Gastrocnemius medialis (tissue), 4 donors: ENCODE measurements at places on chromosomes 2 and 18.

DNA sequence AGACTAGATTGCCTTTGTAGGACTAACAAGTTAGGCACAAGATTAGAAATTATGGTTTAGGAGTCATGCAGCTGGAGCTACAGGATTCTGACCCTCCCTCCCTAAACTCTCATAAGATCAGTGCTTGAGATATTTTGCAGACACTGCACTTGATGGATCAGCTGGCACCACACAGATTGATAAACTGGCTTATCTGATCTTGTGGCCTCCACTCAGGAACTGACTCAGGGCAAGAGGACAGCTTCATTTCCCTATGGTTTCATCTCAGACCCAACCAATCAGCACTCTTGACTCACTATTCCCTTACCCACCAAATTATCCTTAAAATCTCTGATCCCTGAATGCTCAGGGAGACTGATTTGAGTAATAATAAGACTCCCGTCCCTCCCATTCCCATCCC is 152.3 kb downstream of the DIS3L2 start:
- no peak for DNase-seq

- peak; percentile 7 for DNase-seq
These were observed 27.3 kb downstream of the GPC1 start for GRCh38 chr2:240462707-240463273.

- peak; percentile 42 for DNase-seq
These were observed 77.2 kb upstream of the TXNDC2 start for GRCh38 chr18:9808295-9809241.

- DNase-seq, result no peak
These were observed 1064.0 kb upstream of the GYPC start for GRCh38 chr2:125591954-125592353.

DNA sequence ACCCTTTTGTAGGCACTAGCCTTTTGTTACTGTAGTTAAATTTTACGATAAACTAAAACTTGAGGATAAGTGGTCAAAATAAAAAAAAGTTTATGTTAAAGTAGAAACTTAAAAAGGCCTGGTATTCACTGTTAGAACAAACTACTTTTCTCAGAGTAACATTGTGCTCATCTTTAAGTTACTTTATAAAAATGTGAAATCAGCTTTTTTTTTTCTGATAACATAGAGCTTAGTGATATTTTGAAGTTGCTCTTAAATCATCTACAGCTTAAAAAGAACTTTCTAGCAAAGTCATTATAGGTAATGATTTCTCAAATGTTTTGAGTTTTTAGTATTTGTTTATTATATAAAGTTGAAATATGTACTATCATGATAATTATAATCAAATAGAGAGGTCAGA is 125.3 kb downstream of the CAMKMT start:
- no peak for DNase-seq

- no peak for DNase-seq
These were observed 224.0 kb downstream of the AFF3 start for GRCh38 chr2:99918389-99918788.

DNA sequence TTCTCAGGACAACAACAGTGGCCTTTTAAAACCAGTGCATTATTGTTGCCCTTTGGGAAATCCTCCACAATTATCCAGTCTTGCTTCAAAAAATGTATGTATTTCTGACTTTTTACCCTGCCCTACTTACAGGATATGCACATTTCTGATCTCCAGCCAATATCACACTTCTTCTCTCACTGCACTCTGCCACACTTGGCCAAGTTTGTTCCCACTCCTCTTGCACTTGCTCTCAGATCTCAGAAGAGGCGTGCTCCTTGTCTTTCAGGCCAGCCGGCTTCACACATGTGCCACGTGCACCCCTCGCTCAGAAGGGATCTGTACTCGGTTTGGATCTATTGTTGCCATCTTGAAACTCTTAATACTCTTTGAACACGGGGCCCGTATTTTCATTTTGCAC is 15.4 kb downstream of the CLUL1 start:
- DNase-seq, result no peak

- DNase-seq, result peak; percentile 57
These were observed 6.3 kb upstream of the TEX261 start for GRCh38 chr2:71000780-71001591.

DNA sequence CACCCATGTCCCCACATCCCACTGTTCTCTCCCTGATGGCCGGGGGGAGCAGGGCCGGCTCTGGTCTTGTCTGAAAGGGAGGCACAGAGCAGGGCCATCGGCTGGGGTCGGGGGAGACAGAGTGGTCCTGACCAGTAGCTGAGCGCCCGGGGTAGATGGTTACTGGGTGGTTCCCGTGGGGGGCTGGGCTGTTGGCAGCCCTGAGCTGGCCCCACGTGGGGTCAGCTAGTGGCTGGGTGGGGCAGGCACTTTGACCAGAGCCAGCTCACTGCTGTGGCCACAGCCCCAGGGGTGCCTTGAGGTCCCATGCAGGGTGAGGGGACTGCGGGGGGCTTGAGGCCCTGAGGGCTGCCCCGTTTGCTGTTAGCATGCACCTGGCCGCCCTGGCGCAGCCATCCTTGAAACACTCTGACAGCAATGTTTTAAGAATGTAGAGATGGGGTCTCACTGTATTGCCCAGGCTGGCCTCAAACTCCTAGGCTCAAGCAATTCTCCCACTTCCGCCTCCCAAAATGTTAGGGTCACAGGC is 12.3 kb upstream of the NEU4 start:
- no peak for DNase-seq

- DNase-seq, result no peak
These were observed 35.9 kb downstream of the LHCGR start for GRCh38 chr2:48719480-48720177.

- no peak for DNase-seq
These were observed 25.9 kb upstream of the STEAP3 start for GRCh38 chr2:119197529-119198239.

DNA sequence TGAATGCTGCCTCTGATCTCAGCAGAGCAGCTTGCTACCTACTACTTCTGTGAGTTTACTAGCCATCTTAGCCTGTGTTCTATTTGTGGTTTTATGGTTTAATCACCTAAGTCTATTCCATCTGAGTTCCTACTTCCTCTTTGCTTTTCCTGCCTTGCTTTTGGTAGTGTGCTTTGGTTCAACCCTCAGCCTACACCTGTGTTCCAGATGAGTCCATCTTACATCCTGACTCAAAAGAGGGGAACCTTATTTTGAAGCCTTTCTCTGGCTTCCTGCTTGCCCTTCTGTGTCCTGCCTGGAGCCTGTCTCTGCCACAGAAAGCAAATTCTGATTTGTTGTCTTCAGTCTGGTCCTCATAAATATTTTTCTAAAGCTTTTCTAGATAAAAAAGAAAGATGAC is 530.3 kb upstream of the MEX3C start:
- no peak for DNase-seq

DNA sequence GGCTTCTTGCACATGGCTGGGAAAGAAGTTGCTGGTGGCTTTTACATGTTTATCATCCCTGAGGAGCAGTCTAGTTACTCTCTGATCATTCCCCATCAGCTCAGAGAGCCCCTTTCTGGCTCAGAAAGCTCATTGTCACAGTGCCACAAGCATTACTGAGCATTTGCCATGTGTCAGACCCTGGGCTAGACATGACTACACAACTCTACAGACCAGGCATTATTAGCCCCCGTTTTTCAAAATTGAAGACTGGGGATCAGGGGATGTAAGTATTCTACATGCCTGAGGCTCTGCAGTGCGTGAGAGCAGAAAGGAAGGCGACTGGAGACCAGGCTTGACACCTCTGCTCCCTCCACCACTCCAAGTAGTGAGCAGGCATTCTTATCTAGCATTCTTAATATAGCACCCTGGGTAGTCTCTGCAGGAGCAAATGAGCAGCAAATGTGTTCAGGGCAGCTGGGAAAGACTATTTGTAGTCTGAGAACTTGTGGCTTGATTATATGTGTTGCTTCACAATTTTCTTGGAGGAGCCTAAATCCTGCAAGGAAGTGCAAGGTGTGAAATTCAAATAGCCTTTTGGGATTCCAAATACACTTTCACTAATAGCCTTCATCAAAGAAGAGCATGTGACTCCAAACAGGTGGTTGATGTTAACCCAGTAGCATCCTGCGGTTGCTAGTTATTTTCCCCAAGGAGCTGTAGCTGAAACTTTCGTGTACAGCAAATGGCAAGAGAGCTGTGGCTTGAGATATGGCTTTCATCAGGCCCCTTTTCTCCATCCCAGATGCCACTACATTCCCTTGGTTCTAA is 143.2 kb downstream of the DDX1 start:
- no peak for DNase-seq

DNA sequence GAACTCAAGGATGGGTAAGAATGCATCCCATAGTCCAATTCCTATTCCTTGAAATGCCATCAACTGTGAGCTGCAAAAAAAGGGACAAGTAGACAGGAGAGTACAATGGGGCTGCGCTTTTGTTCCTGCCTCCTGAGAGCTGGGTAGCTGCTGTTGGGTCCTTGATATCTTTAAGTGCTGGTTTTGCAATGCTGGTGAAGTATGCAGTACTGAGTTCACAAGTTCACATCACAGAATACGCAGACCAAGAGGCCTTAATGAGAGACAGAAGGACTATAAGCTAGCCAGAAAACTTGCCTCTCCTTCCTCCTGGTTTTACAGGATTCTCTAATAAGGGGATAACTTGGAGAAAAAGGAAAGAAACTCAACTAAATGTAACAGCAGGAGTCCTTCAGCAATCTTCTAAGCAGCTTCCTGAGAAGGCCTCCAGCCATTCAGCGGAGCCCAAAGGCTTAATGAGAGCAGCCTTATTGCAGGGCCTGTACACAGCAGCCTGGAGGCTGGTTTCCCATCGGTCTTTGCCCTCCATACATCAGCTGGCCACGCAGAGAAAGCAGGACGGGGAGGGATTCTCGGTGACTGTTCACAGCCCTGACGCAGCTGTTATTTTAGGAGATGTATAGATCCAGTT is 293.1 kb downstream of the CDCA7 start:
- DNase-seq, result no peak

GRCh38 chr2:55530539-55531081 is 11.1 kb downstream of the CFAP36 start:
- DNase-seq, result no peak

GRCh38 chr2:34570266-34570872 is 971.3 kb upstream of the FAM98A start:
- DNase-seq, result no peak

DNA sequence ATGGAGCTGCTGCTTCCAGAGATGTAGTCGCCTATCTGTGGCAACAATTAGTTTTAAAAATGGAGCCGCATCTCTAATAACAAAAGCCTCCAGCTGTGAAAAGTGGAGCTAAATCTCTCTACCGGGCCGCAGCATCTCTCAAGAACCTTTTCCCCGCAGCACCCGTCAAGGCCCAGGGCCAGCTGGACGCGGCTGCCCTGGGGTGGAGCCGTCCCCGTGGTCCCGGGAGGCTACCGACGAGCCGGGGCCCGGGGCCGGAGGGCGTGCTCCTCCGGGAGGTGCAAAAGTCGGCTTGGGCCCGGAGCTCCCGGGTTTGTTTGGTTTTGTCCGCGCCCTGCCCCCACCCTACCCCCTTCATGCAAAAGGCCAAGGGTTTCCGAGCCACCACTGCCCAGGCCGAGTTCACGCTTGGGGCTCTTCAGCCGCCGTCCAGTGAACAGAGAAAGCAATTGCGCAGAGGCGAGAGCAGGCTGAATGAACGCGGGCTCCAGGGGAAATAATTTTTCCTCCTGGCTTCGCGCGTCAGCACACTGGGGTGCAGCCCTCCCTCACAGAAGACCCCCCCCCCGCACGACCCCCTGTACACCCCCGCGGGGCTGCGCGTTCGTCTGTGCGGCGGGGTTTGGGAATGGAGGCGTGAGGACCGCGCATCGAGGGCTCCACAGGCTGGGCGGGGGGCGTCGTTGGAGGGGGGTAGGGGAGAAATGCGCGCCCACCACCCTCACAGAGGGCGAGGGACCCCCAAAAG is 557 bp upstream of the GREB1L start:
- DNase-seq, result peak; percentile 42

DNA sequence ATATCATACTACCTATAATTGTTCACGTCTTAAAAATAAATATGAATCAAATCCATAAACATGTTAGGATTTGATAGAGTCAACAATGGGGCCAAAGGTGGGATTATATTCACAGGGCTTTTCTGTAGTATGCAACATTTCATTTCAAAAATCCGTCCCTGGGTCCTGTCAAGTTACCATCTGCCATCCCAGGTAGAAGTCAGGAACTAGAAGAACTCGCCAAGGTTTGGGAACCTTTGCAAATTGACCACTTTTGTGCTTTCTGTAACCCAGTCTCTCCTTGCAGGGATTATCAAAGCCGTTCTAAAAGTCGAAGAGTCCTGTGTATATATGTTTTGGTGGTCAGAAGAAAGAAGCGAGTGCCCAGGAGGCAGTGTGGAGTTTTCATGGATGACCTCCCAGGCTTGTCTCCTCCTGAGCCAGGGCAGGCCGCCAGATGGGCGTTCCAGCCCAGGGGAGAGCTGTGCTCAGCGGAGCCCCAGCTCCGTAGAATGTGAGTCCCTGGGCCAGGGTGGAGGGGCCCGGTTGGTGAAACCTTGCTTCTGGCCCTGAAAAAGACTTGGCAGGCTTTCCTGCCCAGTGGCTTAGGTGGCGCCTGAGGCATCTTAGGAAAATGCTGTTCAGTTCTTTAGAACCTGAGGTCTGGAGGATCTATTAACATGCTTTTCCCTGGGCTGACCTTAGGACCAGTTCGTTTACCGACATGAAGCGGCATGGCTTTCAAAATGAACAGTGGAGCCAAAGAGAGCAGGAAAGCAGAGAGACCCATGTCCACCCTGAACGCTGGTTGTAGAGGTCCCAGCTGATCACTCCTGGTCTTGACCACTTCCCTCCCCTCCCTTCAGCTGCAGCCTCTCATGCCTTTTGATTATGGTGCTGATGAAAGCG is 69.2 kb downstream of the LONRF2 start:
- no peak for DNase-seq

DNA sequence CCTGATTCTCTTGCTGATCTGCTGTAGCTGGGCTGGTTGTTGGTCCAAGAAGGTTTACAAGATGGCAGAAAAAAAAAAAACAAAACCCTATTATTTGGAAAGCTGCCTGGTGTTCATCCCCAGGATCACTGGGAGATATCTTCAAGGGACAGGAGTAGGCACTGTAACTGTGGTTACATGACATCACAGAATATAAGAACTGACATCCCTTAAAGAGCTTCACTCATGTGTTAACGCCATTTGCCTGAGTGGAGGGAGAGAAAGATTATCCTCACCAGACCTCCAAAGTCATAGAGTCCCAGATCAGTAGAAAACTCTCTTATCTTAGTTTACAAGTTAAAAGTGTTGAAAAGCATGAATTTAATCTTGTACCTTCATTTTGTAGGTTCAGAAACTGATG is 95.3 kb upstream of the BZW1 start:
- no peak for DNase-seq

GRCh38 chr2:237326266-237327171 is 87.4 kb downstream of the COL6A3 start:
- no peak for DNase-seq
